CD4-positive, alpha-beta T cell (primary cell): ENCODE measurements at places on chromosomes 12 and 14.

DNA sequence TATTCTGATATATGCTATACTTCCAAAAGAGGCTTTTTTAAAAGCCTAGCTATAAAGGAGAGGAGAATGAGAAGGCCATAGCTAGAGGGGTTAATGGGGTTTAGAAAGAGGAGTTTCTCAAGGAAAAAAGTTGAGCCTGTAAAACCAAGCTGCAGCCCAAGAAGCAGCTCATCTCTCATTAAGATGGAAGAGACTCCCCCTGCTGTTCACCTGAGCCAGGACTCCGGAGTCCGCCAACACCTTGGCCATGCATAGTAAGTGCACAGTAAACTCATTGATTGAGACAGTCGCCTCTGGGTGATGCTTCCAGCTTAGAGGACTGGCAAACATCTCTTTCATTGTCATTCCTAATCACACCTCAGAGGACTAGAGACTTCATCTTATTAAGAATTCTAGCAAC, 46.2 kb downstream of the ANO2 start:
- no peak overlapping the region for H3K4me3 ChIP-seq
- peaks cover 24% of the 10 kb centered on the region for H3K27me3 ChIP-seq
- H3K36me3 ChIP-seq, result no peaks in the 10 kb centered on the region
- no peak for DNase-seq
- H3K4me1 ChIP-seq, result no peaks in the 10 kb centered on the region
- H3K27ac ChIP-seq, result no peak overlapping the region

DNA sequence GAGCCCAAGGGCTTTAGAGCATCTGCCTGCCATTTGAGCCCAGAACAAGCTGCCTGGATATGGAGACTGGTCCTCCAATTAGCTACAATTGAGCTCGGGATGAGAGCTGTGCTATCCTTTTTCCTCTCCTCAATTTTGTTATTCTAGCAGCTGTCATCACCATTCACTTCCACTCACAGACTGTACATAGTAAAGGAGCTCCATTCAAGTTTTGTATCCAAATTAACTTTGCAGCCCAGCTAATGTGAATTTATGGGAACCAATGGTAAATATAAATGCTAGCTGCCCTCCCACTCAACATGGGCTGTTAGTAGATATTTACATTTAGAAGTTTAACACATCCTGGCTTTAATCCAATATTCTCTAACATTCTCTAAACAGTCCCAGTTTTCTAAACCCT, 44.6 kb downstream of the BMP4 start:
- no peaks in the 10 kb centered on the region for H3K36me3 ChIP-seq
- H3K27me3 ChIP-seq, result no peaks in the 10 kb centered on the region
- DNase-seq, result no peak
- no peaks in the 10 kb centered on the region for H3K4me1 ChIP-seq
- no peak overlapping the region for H3K27ac ChIP-seq

DNA sequence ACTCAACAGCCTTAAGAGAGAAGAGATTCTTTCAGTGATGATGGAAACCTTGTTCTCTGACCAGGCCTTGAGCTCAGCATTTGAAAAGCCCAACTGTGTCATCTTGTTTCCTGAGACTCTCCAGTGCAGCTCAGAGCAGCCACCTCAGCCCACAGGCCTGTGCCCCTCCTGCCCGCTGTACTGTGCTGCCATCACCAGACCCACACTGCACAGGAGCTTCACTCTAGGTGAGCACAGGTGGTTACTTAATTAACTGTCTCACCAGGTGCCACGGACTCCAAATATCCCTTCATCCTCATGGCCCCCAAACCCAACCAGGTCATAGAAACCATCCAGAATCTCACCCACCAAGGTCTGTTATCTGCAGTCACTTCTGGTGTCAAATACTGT, 51.3 kb downstream of the JAG2 start:
- no peak overlapping the region for H3K4me3 ChIP-seq
- H3K27me3 ChIP-seq, result peaks cover 10% of the 10 kb centered on the region
- DNase-seq, result no peak
- H3K36me3 ChIP-seq, result no peaks in the 10 kb centered on the region

DNA sequence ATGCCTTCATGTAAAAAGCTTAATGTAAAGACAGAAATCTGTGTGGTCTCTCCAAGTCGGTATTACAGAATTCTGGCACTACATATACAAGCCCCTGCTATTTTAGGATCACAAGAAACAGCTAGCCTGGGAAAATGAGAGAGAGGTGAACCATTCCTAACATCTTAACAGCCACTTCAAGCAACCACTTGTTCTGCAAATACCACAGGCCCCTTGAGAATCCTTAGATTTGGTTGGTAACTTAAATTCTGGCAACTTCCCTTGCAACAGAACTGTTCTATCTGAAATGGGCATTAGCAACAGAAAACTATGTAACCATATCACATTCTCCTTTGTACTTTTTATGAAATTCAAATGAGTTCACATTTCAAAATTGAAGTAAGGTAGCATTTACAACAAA, 68.5 kb downstream of the SPPL3 start:
- no peaks in the 10 kb centered on the region for H3K36me3 ChIP-seq
- H3K27ac ChIP-seq, result no peak overlapping the region
- peaks cover 16% of the 10 kb centered on the region for H3K4me1 ChIP-seq
- no peak for DNase-seq

DNA sequence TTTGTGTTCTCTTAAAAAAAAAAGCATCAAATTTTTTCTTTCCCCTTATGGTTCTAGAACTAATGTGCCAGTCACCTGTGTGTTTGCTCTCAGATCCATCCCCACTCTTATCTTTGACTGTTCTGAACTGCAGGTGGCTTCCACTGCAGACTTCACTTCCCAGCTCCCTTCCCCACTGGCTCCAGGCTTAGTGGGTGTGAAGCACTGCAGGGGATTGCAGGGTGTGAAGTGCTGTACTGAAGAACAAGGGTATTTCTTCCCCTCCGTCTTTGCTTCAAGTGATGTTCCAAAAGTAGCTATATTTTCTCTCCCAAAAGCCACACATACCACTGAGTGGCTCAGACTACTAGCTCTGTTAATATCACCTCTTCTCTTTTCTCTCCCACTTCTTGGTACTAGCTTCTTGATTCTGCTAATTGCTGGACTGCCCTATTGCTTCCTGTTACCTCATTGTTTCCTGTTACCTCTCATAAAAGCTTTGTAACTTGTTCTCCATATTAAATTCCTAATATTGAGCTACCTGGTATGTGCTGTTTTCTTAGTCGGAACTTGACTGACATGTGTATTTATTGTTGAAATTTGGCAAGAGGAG, 115.4 kb upstream of the PRICKLE1 start:
- no peak overlapping the region for H3K27ac ChIP-seq
- H3K4me3 ChIP-seq, result no peak overlapping the region
- H3K36me3 ChIP-seq, result no peaks in the 10 kb centered on the region
- H3K4me1 ChIP-seq, result no peaks in the 10 kb centered on the region
- H3K27me3 ChIP-seq, result no peaks in the 10 kb centered on the region

DNA sequence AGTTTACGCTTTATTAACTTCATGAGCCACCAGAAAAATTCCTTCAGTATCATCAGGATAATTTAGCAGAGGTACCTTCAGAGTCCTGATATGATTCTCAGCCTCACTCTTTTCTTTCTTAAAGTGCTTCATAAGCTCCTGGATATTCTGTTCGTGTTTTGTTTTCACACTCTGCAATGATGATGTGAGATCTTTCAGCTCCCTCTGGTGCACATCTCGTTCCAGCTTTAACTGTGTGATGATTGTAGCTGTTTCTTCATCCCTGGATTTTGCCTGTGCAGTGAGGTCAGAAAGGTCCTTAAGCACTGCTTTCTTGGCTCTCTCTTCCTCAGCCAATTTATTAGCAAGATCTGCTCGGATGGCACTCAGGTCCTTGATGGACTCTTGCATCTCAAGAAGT, 156.7 kb downstream of the CEP128 start:
- no peaks in the 10 kb centered on the region for H3K4me1 ChIP-seq
- no peak for DNase-seq
- H3K27ac ChIP-seq, result no peak overlapping the region
- H3K27me3 ChIP-seq, result no peaks in the 10 kb centered on the region
- H3K4me3 ChIP-seq, result no peak overlapping the region

GRCh38 chr12:4037747-4038312, 164.6 kb upstream of the PARP11 start:
- no peaks in the 10 kb centered on the region for H3K27me3 ChIP-seq
- DNase-seq, result no peak
- no peak overlapping the region for H3K27ac ChIP-seq
- no peaks in the 10 kb centered on the region for H3K4me1 ChIP-seq
- H3K4me3 ChIP-seq, result no peak overlapping the region

DNA sequence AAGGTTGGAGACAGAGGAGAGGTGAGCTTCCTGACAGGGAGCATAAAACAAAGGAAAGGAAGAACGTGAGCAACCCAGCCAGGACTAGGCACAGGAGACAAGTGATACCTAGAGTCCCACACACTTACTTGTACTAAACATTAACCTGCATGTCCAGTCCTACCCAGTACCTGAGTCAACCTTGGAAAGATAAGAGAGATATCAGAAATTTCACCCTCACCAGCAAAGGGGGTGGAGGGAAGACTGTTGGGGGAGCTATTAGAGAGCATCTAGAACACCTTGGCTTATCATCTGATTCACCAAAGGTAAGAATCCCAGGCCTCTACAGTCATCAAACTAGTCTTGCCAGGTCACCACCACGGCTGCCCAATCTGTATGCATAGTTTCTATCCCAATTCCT, 11.1 kb downstream of the KLHL33 start:
- H3K4me3 ChIP-seq, result no peak overlapping the region
- DNase-seq, result no peak
- H3K36me3 ChIP-seq, result no peaks in the 10 kb centered on the region
- H3K27ac ChIP-seq, result no peak overlapping the region

DNA sequence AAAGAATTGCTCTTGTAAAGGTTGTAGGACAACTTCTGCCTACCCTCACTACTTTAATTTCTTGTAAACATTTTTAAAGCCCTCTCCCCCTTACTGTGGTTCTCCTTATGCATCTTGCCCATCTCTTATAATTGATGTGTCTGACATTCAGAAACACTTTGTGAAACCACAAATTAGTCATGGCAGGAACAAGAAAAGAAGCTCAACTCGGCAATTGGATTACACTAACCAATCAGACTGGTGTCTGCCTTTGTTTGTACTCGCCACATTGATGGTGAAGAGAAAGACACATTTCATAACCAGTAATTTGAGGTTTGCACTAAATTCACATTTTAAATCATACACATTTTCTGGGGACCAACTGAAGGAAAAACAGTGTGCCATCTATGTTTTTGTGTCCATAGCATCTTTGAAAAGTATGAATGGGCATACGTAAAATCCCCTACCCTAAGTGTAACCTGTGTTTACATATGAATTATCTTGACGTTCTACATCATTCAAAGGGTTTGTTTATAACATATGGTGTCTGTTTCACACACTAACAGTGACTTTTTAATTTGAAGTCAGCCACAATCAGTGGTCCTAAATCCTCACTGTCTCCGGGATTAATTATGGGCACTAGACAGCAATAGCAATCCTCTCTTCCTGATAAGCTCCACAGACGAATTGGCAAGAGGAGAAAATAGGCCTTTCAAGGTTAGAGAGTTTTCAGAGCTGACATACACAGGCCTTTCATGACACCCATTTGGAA, 49.9 kb downstream of the OTX2 start:
- H3K4me3 ChIP-seq, result no peak overlapping the region
- no peak overlapping the region for H3K27ac ChIP-seq
- no peaks in the 10 kb centered on the region for H3K4me1 ChIP-seq
- H3K27me3 ChIP-seq, result peaks cover 12% of the 10 kb centered on the region
- H3K36me3 ChIP-seq, result no peaks in the 10 kb centered on the region

DNA sequence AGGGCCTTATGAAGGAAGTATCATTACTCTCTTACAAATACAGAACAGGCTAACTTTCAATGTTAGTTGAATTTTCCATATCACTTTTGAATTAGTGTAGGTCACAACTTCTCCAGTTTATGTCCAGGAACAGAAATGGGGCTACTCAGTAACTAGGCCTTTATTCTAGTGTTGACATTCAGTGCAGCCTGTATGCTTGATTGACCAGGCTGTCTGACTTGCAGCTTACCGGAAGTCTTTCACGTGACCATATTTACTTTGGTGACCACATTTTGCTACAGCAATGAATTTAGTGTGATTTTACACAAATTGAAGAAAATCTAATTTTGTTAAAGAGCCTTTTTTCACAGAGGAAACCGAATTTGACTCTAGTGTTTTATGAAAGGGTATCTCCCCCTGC, 12.4 kb downstream of the MTERF2 start:
- H3K36me3 ChIP-seq, result peaks cover 22% of the 10 kb centered on the region
- no peak overlapping the region for H3K27ac ChIP-seq
- no peaks in the 10 kb centered on the region for H3K4me1 ChIP-seq
- H3K27me3 ChIP-seq, result no peaks in the 10 kb centered on the region
- DNase-seq, result no peak

- no peak for DNase-seq
- peaks cover 5% of the 10 kb centered on the region for H3K4me1 ChIP-seq
- peaks cover 20% of the 10 kb centered on the region for H3K27me3 ChIP-seq
- no peak overlapping the region for H3K4me3 ChIP-seq
Measured at GRCh38 chr12:113591480-113591974, 119.9 kb upstream of the LHX5 start.

DNA sequence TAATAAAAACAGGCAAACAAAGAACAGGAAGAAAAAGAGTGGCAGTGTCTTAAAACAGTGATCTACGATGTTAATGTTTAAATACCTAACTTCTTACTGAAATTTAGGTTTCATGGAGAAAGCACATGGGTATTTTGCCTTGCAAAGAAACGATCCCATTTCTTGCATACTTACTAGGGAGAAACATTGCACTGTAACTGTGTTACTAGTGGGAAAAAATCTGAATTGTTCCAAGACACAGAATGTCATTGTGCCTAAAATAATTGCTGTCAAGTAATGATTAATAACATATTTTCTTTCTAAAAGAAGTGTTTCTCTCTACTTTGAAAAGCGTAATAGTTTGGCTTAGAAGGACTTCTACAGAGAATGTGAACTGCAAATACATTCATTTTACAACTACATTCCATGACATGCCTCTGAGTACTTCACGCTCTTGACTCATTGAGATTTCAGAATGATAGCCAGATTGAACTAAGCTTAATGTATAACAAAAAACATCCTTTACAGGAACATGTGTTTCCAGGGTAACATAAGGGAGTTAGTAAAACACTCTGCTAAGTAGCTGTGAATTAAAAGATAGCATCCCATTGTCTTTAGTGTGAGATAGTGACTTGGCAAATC, 256.2 kb upstream of the CPNE8 start:
- no peaks in the 10 kb centered on the region for H3K36me3 ChIP-seq
- no peak overlapping the region for H3K27ac ChIP-seq
- H3K4me3 ChIP-seq, result no peak overlapping the region

DNA sequence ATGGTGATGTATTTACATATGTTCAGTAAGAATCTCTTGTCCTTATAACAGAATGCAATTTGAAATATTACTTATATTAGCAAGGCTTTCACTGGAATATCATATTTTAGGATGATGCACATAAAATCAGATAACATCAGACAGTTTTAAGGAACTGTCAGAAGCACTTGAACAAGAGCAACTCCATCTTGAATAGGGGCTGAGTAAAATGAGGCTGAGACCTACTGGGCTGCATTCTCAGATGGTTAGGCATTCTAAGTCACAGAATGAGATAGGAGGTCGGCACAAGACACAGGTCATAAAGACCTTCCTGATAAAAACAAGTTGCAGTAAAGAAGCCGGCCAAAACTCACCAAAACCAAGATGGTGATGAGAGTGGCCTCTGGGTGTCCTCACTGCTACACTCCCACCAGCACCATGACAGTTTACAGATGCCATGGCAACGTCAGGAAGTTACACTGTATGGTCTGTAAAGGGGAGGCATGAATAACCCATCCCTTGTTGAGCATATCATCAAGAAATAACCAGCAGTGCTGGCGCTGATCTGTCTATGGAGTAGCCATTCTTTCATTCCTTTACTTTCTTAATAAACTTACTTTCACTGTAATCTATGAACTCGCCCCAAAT, 27.6 kb upstream of the ETV6 start:
- peak; percentile 6 for DNase-seq
- H3K4me1 ChIP-seq, result no peaks in the 10 kb centered on the region
- no peak overlapping the region for H3K27ac ChIP-seq
